Head of caudate nucleus (tissue), 42 donors: ENCODE measurements at places on chromosomes 7 and 10.

- DNase-seq: peak; percentile 70
Observed at GRCh38 chr10:44935201-44935965, 24.2 kb upstream of the RASSF4 start.

GRCh38 chr10:47116445-47116844 is 183.6 kb upstream of the GDF10 start:
- DNase-seq: no peak

DNA sequence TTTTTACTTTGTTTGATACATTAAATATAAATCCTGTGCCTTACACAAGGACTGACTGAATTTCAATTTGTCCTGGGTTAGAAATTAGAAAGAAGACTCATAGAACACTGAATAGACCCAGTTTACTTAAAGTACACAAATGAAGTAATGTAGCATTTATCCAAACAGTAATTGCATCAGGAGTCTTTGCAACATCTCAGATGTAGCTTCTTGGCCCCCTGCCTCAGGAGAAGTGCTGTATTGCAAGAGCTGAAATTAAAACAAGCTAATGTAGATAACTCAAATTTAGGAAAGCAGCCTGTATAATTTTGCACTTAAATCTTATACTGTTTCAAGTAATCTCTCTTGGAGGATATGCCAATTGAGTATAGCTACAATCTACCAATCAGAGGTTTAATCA is 54.3 kb upstream of the KCND2 start:
- DNase-seq: no peak

- no peak for DNase-seq
Observed at GRCh38 chr7:100573691-100574361, at the start of gene SAP25. TSS of gene SAP25 (minus strand) at chr7:100573900. CDS start at chr7:100573742, 158 bp downstream.

GRCh38 chr7:102319671-102320070 is 33.0 kb downstream of the SH2B2 start:
- DNase-seq: no peak

GRCh38 chr10:29860166-29860565 is 199.2 kb downstream of the JCAD start:
- no peak for DNase-seq

DNA sequence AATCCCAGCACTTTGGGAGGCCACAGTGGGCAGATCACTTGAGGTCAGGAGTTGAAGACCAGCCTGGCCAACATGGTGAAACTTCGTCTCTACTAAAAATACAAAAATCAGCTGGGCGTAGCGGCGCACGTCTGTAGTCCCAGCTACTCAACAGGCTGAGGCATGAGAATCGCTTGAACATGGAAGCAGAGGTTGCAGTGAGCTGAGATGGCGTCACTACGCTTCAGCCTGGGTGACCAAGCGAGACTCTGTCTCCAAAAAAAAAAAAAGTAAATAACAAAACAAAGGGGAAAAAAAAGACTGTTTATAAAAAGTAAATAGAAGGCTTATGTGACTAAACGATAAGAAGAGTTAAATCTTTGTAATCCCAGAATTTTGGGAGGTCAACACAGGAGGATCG is 15.0 kb upstream of the DNMBP start:
- no peak for DNase-seq

DNA sequence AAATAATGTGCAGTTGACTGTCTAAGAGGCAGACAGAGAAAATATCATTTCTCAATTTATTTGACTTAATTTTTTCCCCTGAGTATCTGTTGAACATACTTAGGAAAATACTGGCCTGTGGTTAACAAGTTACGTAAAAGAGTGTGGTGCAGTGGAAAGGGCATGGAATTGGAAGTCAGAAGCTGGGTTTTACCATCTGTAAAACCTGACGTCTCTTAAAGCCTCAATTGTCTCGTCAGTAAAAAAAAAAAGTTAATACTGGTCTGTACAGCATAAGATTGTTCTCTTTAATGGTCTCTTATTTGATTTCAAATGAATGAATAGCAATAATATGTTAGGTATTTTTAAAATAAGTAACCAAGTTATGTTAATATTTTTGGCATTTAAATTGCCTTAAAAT is 67.8 kb downstream of the PHTF2 start:
- DNase-seq: no peak

DNA sequence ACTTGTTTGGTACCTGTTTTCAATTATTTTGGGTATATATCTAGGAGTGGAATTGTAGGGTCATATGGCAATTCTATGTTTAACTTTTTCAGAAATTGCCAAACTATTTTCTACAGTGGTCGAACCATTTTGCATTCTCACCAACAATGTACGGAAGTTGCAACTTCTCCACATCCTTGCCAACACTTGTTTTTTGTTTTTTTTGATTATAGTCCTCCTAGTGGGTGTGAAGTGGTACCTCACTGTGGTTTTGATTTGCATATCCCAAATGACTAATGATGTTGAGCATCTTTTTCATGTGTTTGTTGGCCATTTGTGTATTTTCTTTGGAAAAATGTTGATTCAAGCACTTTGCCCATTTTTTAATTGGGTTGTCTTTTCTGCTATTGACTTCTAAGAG is 122.1 kb downstream of the RPS24 start:
- no peak for DNase-seq

- no peak for DNase-seq
Observed at GRCh38 chr7:137146552-137147337, 196.8 kb downstream of the PTN start.

DNA sequence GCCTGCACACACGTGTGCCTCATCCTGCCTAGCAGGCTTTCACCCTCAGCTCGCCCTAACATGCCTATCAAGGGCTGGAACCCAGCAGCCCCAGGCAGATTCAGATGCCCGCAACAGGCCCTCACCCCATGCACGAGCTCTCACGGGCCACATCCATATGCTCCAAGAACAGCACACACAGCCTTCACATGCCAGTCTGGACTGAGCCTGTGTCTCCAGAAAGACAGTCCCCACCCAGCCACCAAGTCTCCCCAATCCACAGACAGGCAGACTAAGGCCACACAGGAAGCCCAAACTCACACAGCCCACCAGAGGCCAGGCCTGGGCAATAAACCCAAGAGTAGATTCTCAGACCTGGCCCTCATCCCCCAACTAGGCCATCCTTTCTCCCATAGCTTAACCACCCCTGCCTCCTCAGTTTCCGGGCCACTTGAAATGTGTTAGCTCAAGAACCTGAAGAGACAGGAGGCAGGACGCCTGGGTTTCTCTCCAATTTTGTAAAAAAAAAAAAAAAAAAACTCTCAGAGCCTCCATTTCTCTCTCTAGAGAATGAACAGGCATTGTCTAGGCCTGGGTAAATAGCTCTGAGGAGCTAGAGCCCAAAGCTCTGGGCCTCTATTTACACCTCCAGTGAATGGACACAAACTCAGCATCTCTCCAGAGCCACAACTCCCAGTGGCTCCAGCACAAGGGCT is 6.8 kb downstream of the LDB1 start:
- no peak for DNase-seq

GRCh38 chr7:82049891-82050533 is 280.2 kb upstream of the HGF start:
- no peak for DNase-seq

- DNase-seq: no peak
Observed at GRCh38 chr7:83850125-83850524, 201.2 kb upstream of the SEMA3E start.

- DNase-seq: no peak
Observed at GRCh38 chr7:151781161-151781845, 95.6 kb downstream of the PRKAG2 start.

- no peak for DNase-seq
Observed at GRCh38 chr7:132564090-132564489, 12.2 kb downstream of the PLXNA4 start.

- no peak for DNase-seq
Observed at GRCh38 chr10:33897291-33897752, 562.9 kb upstream of the NRP1 start.

- DNase-seq: no peak
Observed at GRCh38 chr10:17026686-17027485, 102.7 kb downstream of the CUBN start.
